ENCODE measurements at places on chromosomes 5 and 9. TPM values are rescaled to one million over a fixed set of nuclear protein-coding genes. Genes with fewer than 3 reads are reported as not detected.

The ARAP3 gene
- total RNA-seq = 6.0 TPM

The FOXD4L3 gene
- total RNA-seq = not detected

The TAF11L10 gene
- total RNA-seq = not detected

The CLIC3 gene
- total RNA-seq = 2.4 TPM

The YIPF5 gene
- total RNA-seq = 74.0 TPM

The MYOT gene
- not detected for total RNA-seq

The CNTFR gene
- total RNA-seq = 0.20 TPM

The NIM1K gene
- total RNA-seq = 0.14 TPM

The SCGB3A2 gene
- not detected for total RNA-seq

The PROB1 gene
- total RNA-seq = 0.36 TPM

The SIT1 gene
- not detected for total RNA-seq

The SH3GL2 gene
- total RNA-seq = 0.07 TPM

The PTCD2 gene
- 13.4 TPM for total RNA-seq

The C5orf34 gene
- total RNA-seq = 4.7 TPM

The SYNPO gene
- 30.7 TPM for total RNA-seq

The APBA1 gene
- total RNA-seq = 0.47 TPM

The GRM6 gene
- not detected for total RNA-seq

The HRH2 gene
- total RNA-seq = 0.64 TPM

The PCDHB10 gene
- total RNA-seq = 0.05 TPM

The NOXA1 gene
- total RNA-seq = 1.4 TPM
